ENCODE measurements at places on chromosomes 16 and 17.

- DNase-seq: no peak
These were observed 31.2 kb downstream of the TOM1L2 start for GRCh38 chr17:17941015-17941414.

- DNase-seq: no peak
These were observed 414.4 kb upstream of the HSBP1 start for GRCh38 chr16:83393196-83393981.

GRCh38 chr17:29807520-29808361, 122.3 kb downstream of the SSH2 start:
- DNase-seq: peak; percentile 42

GRCh38 chr16:88069397-88070168, 118.3 kb downstream of the BANP start:
- DNase-seq: no peak

DNA sequence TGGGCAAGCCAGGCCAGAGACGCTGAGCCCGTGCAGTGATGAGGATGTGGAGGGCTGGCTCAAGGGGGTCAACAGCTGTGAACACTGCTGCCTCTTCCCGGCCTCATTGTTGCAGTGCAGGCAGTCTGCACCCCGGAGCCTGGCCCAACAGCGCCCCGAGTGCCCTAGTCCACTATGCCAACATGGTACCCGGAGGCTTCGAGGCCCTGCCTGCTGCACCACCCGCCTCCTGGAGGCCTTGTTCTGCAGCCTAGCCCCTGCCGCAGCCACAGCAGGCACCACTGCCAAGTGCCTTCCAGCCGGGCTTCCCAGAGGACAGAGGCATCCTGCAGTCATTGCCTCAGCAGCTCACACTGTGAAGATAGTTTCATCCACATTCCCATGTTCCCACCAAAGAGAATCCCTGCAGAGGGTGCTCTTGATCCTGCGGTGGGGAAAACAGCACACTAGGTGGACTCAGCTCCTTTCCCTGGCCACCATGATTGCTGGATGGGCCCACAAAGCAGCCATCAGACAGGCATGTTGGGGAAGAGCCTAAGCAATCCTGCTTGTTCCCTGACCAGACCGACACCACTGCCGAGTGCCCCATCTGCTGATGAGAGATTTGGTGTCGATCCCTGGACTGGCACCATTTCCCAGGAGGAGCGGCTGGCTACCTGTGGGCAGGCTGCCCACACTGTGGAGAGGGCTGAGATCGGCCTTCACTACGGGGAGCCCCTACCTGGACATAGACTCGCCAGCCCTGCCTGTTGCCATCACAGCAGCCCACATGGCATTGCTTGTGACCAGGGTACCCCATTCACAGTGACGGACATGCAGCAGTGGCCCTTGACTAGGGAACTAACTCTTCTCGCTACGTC, 44.9 kb downstream of the USP22 start:
- no peak for DNase-seq

DNA sequence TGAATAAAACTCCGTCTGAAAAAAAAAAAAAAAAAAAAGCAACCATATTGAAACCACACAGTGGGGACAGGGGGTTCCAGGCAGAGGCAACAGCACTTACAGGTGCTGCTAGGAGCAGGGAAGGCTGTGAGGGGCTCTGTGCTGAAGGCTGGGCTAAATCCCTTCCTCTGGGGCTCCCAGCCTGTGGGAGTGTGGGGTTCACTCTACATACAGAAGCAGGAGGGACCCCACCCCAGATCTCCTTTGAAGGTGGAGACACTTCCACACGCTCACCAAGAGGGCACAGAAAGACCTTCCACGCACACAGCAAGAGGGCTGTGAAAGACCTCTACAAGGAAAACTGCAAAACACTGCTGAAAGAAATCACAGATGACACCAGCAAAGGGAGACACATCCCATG, 53.9 kb downstream of the USP22 start:
- DNase-seq: no peak

- no peak for DNase-seq
These were observed 54.5 kb downstream of the TUBD1 start for GRCh38 chr17:59838052-59838916.

DNA sequence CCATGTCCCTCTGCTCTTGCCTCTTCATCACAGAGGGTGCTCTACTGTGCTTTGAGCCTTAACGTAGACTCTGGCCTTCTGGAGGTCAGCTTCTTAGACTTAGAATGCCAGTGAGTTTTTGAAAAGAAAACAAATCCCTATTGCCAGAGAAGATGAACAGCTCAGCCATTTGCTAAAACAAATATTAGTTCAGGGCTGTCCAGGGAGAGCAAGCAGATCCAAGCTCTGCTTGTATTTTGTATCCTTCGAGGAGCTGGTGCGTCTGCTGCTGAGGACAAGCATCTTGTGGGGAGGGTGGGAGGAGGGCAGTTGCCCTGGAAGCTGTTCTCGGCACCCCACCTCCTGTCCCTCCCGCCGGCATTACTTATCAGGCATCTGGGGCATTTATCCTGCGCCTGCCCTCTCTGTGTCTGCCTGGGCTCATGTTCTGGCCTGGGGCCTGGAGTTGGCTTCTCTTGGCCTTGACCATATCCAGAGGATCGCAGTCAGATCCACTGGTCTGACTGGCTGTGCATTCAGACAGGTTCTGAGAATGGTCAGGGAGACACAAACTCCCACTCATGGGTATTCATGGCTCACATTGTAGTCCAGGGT, 173.1 kb upstream of the NLRP1 start:
- DNase-seq: no peak

DNA sequence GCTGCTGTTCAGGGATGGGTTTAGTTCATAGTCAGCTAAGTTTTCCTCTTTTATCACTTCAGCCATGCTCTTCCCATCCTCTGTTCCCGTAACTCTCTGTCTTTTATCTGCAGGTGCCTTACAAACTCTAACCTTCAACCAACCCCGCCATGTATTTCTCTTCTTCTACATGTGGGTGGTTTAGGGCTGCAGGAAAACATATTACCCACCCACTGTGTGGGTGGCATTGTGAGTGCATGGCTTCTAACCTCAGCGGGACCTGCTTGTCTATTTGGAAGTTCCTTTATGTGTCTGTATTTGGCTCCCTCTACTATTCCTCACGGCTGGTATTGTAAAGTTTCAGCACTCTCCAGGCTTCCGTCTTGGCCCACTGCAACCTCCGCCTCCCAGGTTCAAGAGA, 39.0 kb upstream of the TANC2 start:
- DNase-seq: no peak

GRCh38 chr17:705863-706262, 8.8 kb downstream of the VPS53 start:
- no peak for DNase-seq

- no peak for DNase-seq
These were observed 19.6 kb upstream of the ATP2A3 start for GRCh38 chr17:3983606-3984484.

DNA sequence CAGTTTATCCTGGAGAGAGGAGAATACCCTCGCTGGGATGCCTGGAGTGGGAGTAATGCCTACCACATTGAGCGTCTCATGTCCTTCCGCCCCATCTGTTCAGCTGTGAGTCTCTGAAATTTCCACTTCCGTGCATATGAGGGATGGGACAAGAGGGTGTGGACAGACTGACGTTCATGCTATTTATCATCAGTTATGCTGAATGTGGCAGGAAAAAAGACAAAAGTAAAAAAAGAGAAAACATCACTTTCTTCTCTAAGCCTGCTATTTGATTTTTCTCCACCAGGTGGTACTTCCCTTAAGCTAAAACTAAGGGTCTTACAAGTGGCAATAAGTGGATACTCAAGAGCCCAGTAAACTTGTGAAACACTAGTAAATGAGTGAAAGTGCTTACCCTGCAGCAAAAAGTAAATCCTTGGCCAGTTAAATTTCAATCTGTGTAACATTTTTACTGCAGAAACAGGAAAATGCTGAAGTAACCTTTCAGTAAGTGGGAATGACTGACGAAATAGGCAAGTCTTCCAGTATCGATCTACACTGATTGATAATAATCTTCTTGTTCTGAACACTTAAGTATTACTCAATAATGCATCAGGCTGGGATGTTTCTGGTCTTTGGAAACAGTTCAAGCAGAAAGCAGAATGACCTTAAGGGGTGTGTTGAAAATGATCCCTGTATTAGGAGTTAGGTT, 5.6 kb downstream of the CRYBA1 start:
- no peak for DNase-seq

DNA sequence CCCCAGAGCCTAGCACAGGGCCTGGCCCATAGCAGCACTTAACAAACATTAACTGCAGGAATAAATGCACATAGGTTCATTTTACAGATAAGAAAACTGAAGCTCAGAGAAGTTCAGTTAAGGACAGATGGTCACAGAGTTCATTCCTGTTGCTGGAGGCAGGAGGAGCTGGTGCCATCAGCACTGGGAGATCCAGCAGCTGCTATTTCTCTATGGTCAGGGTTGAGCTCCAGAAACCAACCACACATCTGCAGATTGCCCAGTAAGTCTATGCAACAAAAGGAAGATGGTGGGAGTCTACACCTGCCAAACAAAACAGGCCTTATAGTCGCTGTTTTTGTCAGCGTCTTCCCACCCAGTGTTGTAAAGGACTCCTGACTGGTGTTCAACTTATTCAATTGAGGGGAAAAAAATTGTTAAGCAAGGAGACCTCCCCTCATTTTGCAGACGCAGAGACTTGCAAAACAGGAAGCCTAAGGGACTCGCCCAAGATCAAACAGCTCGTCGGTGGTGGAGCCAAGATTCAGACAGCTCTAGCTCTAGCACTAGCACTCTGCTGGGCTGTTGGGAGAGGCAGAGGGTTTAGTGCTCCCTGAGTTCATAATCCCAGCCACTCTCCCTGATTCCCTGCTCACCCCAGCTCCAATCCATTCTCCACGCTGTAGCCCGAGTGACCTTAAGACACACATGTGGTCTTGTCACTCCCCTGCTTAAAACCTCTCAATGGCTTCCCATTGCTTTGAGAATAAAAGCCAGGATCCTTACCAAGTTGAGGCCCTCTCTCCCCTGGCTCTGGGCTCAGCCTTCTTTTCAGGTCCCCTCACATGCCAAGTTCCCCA, 9.0 kb downstream of the NOG start:
- no peak for DNase-seq

Measured in stimulated activated CD8-positive, alpha-beta memory T cell treated with anti-CD3 and anti-CD28 coated beads, Interleukin-4, amount 100 ng/mL, for 24 hours (primary cell).